Activated CD4-positive, alpha-beta T cell treated with anti-CD3 and anti-CD28 coated beads, Interleukin-2, amount 10 ng/mL, durations not matched to agents 24 days and 14 days (primary cell): ENCODE measurements at places on chromosomes 5 and 9. TPM values are rescaled to one million over a fixed set of nuclear protein-coding genes. Genes with fewer than 3 reads are reported as not detected.

DNA sequence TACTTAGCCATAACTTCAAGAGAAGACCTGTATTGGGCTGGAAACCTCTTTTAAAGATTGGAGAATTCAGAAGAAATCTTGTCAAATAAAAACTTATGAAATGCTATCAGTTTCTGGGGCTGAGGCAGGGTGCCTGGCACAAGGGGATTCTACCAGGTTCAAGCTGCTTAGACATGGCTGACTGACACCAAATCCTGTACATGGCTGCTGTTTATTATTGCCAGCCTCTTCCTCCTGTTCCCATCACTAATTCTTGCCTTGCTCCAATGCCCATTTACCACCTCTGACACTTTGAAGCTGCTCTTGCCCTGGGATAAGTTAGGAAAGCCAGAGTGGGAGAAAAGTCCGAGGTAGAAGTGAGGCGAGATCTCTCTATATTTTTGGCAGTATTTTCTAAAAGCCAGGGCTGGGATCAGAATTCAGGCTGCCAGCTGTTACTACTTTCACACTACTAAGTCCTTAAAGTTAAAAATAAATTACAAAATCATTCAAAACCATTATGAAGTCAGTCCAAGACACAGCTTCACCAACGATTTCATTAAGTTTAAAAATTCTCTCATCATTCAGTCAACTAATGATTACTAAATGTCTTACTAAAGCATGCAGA is 66.3 kb upstream of the TNFAIP8 start:
- DNase-seq, result peak; percentile 58

DNA sequence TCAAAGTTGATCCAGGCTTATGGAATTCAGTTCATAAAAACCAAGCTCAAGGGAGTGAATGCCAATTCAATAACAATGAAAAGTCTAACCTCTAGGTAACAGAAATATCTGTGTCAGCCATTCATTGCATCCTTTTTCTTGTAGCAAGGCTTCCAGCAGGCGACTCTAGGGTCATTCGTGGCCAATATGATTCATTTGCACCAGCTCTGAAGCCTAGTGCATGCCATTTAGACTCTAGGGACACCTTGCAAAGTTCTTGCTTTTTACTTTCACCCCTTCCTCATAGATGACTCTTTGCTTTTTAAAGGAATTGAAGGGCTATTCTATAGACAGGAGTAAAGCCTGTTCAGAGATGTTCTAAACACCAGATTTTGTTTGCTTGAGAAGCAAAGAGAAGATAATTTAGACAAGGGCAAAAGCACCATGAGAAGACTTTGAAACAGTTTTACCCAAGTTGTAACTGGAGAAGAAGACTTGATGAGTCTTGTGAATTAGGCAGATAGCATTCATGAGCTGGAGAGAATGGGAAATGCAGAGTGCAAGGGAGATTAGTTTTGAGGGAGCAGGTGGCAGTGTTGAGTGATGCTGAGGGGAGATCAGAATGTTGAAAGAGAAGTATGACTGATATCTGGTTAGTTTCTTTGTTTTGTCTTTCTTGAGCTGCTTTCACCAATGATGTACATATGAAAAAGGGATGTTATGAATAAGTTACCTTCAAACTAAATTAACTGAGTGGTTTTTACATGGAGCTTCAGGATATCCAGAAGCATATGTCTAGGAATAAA is 94.5 kb downstream of the F2RL2 start:
- no peak for DNase-seq

The SLC36A3 gene
- total RNA-seq, result not detected in 2 replicates

GRCh38 chr5:167709625-167710024 is 581.8 kb upstream of the WWC1 start:
- DNase-seq, result no peak

GRCh38 chr5:141441571-141442170 is 11.4 kb downstream of the PCDHGA12 start:
- DNase-seq, result no peak

DNA sequence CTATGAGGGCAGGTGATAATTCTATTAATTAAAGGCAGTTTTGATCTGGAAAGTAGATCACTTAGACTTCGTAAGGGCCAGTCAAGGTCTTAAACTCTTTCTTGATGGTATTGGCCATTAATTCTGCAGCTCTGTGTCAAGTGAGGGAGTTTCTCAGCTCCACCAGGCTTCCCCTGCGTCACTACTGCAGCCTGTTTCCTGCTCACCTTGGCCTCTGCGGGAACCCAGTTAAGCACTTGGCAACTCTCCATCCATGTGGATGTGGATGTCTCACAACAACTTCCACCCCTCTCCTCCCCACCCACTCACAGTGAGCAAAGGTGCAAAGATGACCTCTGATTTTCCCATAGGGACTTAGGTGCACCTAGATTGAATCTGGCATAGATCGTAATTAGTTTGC is 191.6 kb downstream of the PLK2 start:
- DNase-seq, result no peak

DNA sequence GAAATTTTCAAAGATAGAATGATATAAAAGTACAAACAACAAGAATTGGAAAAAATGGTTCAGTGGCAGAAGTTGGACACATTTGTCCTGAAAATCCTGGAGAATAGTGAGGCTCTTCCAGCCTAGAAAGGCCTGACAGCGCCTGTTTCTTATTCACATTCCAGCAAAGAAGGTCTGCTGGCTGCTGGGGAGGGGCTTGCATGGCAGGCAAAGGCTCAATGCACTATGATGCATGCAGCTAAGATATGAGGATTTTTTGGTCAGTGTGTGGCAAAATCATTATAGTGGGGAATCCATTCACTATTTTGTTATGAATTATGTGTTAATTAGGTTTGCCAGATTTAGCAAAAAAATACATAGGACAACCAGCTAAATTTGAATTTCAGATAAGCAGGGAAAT is 243.9 kb upstream of the SLC30A5 start:
- DNase-seq, result no peak

DNA sequence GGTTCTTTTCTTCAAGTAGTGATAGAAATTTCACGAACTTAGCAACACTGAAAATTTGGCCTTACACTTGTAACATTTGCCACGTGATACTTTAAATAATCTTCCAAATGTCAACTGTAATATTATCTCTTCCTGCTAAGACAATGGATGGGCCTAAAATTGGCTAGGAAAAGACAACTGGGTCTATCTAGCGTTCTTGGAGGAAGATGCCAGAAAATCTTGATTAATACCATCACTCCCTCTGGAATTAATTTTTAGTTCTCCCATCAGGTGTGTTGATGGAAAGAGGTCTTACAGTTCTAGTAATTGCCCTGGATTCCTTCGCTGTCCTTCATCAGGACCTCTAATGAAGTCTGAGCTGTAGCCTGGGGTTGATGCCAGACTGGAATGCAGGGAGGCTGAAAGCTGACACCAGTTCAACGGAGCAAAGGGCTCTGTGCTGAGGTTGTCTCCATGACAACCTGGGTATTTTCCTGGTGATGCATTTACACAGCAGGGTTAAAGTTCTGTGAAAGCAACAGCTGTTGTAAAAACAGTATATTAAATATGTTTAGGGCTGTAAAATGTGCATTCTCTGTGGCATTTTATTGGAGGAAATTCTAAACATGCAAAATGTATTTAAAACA is 92.3 kb downstream of the GAS1 start:
- no peak for DNase-seq

GRCh38 chr5:141758310-141758998 is 76.4 kb upstream of the ARAP3 start:
- no peak for DNase-seq
